Astrocyte (in vitro differentiated cells and primary cell): ENCODE measurements at places on chromosomes 12 and 14. TPM values are rescaled to one million over a fixed set of nuclear protein-coding genes. Genes with fewer than 3 reads are reported as not detected.

GRCh38 chr12:61490526-61491498 lies 769.4 kb upstream of the USP15 start:
- no peak overlapping the region for H3K4me3 ChIP-seq
- no peak for DNase-seq
- no peaks in the 10 kb centered on the region for H3K27me3 ChIP-seq
- no peak overlapping the region for H3K27ac ChIP-seq

Gene MUCL1
- not detected in 2 replicates for total RNA-seq

DNA sequence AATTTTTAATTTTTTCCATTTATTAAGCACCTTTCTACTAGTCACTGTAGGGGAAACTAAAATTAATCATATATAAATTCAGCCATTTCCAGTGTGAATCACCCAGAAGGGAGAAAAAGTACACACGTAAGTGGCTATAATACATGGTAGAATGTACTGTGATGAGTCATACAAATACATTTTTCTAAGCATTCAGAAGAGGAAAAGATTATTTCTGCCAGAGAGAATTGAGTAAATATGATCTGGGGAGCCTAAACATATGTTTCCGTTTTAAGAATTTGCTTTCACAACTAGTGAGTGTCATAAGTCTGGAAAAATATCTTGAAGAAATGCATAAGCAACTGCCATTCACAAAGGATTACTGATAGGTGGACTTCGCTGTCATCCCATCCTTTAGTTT lies 102.8 kb downstream of the TGFB3 start:
- no peaks in the 10 kb centered on the region for H3K27me3 ChIP-seq
- DNase-seq: peak; percentile 81
- H3K4me3 ChIP-seq: no peak overlapping the region
- H3K4me1 ChIP-seq: peaks cover 44% of the 10 kb centered on the region
- H3K27ac ChIP-seq: peak overlapping the region; percentile 73

GRCh38 chr14:52080158-52080800 lies 11.4 kb upstream of the NID2 start:
- no peaks in the 10 kb centered on the region for H3K27me3 ChIP-seq
- no peak overlapping the region for H3K4me3 ChIP-seq
- no peaks in the 10 kb centered on the region for H3K36me3 ChIP-seq
- H3K27ac ChIP-seq: peak overlapping the region; percentile 91
- DNase-seq: peak; percentile 78
